ENCODE measurements at places on chromosomes 1 and 21.

DNA sequence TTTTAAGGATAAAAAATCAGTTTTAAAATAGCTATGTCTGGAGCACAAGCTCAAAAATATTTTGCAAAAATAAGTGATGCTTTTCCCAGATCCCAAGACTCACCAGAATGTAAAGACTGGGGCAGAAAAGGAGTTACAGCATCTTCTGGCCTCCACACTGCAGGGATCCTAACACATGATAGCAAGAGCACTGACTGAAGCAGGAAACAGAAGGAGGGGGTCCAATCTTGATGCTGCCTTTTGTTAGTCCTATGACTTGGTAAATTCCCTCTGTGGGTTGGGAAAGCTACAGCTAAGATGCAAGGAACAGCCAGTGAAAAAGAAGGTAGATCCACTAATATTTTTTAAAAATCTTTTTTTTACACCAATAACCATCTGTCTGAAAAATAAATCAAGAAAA, 54.2 kb upstream of the TNR start:
- no peak for DNase-seq

DNA sequence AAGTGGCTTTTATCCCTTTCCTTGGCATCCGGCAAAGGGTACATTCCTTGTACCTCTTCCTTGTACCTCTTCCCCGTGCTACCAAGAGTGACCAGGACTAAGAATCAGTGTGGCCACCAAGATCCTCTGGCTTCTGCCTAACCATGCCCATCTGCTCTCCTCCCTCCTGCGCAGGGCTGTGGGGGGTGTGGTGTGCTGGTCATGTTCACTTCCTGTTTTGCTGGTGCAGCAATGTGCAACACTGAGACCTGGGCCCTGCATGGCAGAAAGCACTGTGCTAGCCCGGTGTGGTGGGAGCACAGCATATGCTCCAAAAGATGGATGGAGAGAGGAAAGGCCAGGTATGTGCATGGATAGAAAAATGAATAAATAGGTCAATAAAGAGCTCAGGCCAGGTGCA, 33.3 kb upstream of the TENT5C start:
- no peak for DNase-seq

DNA sequence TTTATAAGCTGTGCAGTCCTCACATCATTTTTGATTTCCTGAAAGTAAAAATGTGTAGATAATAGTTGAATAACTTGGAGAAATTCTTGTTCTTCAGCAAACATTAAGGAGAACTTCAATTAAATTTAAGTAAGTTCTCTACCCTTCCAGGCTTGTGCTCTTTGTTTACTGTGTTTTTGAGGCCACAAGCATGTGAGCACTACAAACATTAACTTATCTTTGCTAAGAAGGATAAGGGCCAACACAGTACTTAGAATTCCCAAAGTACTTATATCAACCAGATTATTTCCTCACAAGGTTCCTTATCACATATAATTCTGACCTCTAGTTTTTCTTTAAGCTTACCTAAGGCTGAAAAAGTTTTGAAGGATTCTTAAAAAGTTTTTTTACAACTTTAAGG, 24.7 kb upstream of the RWDD3 start:
- DNase-seq = no peak

DNA sequence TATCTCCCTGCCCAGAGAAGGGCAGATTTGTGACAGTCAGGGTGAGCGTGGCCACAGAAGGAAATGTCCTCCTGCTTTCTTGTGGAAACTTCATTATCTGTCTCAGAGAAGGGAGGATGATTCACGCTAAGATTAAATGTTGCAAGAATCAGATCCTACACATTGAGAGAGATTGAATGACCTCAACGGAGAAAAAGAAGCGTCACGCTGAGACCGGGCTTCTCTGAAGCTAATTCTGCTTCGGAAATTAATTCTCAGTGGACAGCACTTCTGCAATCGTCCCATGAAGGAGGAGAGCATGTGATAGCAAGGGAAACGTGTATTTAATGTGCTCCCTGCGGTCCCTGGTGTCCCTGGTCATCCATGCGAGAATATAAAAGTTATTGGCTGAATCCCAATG, 19.8 kb upstream of the C1orf21 start:
- DNase-seq = no peak

GRCh38 chr1:228083871-228084278, 1.4 kb downstream of the ARF1 start:
- DNase-seq = no peak

GRCh38 chr1:100971021-100971420, 54.6 kb downstream of the DPH5 start:
- no peak for DNase-seq

- DNase-seq = peak; percentile 38
Observed at GRCh38 chr1:52426371-52426770, 22.0 kb downstream of the PRPF38A start.

DNA sequence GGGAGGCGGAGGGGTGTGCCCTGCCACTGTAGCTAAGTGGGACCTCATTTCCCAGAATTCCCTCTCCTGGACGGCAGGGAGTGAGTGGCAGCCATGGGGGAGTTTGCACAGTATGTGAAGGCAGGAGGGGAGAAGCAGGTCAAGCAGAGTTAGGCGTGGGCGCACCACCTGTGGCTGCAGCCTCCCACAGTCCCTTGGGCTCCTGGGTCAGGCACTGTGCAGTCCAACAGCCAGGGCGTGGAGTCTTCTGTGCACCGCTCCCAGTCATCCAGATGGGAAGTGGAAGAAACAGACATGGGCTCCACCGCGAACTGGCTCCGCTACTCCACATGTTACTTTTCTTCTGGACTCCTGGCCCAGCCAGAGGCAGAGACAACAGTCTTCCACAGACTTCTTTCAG, 85.4 kb upstream of the TIAM1 start:
- DNase-seq = no peak

DNA sequence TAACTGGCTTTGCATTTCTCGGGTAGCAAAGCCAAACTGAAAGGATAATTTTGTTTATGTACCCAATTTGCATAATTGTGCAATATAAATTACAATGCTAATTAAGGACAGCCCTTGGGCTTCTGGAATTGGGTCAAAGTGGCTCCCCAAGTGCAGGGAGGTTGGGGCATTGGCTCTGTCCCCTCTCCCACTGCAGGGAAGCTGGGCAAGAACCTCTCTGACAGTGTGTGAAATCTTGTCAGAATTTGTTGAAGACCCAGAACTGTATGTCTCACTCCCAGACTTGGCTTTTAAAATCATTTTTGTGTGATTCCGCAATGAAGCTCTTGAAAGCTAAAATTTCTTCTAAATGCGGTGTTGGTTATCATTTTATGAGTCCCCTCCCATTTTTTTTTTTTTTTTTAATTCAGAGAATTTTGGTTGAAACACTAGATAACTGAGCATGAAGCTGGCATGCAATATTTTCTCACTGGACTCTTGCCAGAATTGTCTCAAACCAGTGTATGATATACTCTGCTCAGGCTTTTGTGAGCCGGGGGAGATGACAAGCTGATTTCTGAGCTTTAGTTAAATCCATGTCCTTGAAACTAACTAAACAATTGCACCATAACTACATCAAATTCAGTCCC, 878.9 kb upstream of the CXADR start:
- no peak for DNase-seq

DNA sequence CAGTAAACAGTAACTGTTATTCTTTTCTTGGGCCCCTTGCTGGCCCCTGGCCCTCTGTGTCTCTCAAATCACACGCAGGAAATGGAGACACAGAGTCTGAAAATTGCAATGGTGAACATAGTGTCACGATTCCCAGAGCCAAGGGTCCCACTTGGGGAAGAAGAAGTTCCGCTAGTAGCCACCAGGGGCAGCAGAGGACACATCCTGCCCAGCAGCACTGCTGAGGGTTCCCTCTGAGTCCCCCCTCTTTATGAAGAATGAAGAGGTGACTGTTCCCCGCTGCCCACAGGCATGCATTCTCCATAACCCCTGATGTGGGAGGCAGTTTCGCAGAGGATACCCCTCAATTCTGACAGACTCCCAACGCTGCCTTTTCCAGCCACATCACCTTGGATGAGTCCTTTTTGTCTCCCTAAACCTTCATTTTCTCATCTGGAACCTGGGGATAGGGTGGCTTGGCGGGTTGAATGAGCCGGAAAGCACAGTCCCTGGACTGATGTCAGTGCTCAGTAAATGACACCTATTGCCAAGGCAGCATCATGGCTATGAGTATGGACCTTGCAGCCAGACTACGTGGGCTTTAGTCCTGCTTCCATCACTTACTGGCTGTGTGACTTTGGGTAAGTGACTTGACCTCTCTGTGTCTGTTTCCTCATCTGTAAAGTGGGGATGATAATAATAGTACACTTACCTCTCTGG, 238.0 kb upstream of the TMEM51 start:
- no peak for DNase-seq
